ENCODE measurements at places on chromosomes 1 and 21.

DNA sequence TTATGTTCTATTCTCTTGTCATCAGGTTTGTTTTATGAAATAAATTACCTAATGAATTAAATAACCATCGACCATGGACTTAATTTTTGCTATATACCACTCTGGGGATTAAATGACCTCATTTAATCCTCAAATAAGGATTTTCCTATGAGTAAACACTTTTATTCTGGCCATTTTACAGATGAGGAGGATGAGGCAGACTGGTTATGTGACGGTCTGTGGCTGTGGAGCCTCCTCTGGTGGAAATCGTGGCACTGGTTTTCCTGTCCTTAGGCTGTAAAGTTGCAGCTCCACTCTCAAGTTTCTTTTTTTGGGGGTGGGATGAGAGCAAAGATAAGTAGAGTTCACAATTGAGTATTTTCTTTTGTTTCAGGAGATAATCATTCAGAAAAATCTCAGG lies 105.2 kb downstream of the XCL2 start:
- no peak for DNase-seq

DNA sequence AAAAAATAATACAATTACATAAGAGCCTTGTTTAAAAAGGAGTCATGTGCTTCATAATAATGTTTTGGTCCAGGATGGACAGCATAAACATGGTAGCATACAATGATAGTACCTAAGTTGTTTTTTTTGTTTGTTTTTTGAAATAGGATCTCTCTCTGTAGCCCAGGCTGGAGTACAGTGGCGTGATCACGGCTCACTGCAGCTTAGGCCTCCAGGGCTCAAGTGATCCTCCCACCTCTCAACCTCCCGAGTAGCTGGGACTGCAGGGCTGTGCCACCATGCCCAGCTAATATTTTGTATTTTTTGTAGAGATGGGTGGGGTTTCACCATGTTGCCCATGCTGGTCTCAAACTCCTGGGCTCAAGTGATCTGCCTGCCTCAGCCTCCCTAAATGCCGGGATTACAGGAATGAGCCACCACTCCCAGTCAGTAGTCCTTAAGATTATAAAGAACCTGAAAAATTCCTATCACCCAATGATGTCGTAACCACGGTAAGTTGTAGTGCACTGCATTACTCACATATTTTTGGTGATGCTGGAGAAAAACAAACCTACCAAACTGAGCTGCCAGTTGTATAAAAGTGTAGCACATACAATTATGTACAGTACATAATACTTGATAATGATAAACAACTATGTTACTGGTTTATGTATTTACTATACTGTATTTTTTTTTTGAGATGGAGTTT lies 22.4 kb upstream of the RCOR3 start:
- DNase-seq = no peak

GRCh38 chr1:167973832-167974231 lies 37.0 kb upstream of the MPC2 start:
- DNase-seq = no peak

DNA sequence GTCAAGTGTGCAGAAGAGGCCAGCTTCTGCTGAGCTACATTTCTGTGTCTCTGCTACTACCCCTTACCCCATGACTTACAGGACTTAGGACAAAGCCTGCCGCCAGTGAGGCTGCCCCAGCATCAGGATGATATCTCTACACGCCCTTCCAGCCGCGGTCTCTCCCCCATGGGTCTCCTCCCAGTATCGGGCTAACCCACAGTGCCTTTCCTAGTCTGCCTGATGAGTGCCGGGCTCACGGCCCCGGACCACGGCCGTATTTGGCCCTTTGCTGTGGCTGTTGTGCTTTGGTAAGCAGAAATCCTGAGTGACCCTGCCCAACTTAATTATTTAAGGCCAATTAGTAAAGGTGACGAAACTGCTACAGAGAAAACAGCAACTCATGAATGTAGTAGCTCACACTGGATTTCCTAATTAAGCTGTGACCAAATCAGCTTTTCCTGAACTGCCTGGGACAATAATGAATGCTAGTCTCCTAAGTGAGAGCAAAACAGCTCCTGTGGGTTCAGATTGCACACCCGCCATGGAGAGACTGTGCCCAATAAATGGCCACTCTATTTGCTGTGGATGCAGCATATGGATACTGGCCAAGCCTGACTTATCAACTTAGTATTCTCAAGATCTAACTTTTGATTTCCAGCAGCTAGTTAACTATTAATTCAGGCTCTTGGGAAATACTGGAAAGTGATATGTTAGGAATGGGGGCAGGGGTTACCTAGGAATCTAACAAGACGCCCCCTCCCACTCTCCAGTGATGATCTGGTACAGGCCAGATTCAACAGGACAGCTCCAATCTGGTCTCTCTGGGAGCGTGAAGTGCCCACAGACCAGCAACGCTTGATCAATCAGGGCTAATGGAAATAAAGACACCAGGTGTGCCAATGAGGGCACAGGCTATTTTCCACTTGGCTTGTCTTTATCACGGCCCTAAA lies 123.3 kb upstream of the IFFO2 start:
- no peak for DNase-seq

- DNase-seq = peak; percentile 56
These were observed 48.0 kb downstream of the TBCE start for GRCh38 chr1:235415008-235415904.

- DNase-seq = no peak
These were observed 3.3 kb upstream of the UTP11 start for GRCh38 chr1:38009088-38009840.

DNA sequence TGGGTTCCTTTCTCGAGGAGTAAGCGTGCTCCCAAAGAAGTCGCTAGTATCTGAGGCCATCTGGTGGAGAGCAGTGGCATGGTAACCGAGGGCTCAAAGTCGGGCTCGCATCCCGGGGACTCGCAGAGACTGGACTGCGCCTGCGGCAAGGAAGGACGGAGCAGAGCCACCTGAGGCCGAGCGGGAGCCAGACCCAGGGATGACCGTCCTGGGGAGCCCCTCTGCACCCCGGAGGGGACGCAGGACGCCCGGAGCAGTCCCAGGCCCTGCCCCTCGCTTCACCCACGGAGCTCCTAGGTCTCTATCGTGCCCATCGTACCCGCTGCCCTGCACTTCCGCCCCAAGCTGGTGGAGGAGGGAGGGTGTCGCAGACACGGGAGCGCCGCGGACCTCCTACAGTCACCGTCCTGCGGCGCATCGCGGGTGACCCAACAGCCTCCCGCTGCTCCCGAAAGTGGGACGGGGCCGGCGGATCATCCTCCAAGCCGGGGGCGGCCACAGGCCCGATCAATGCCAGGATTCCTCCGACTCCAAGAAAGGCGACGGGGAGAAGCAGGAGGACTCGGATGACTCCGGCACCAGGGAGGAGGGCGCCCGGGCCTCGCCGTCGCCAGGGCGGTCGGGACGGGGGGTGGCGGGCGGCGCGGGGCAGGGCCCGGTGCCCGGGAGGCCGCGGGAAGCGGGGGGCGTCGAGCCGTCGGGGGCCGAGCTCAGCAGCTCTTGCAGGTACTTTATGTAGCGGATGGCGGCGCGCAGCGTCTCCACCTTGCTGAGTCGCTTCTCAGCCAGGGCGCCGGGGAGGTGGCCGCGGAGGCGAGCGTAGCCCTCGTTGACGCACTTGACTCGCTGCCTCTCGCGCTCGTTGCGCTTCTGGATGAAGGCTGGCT lies 2.3 kb upstream of the CACNA1S start:
- peak; percentile 92 for DNase-seq

GRCh38 chr1:234871039-234871709 lies 257.5 kb downstream of the TOMM20 start:
- DNase-seq = no peak

DNA sequence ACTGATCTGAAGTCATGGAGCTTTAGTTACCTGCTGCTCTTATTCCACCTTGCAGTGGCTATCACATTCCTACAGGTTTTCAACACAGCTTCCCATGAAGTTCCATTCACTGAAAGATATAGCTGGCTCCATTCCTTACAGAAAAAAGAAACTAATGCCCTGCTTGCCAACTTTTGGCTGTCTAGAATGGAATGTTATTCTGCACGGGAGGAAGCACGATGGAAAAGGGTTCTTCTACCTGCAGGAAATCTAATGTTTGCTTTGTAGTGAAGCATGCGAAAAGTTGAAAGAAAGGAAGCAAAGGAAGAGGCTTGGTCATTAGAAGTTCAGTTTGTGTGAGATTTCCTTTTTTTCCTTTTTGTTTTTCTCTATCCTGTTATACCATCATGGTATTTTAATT lies 32.6 kb downstream of the GIPC2 start:
- DNase-seq = no peak

GRCh38 chr1:164510435-164510834 lies 48.5 kb upstream of the PBX1 start:
- DNase-seq = no peak

DNA sequence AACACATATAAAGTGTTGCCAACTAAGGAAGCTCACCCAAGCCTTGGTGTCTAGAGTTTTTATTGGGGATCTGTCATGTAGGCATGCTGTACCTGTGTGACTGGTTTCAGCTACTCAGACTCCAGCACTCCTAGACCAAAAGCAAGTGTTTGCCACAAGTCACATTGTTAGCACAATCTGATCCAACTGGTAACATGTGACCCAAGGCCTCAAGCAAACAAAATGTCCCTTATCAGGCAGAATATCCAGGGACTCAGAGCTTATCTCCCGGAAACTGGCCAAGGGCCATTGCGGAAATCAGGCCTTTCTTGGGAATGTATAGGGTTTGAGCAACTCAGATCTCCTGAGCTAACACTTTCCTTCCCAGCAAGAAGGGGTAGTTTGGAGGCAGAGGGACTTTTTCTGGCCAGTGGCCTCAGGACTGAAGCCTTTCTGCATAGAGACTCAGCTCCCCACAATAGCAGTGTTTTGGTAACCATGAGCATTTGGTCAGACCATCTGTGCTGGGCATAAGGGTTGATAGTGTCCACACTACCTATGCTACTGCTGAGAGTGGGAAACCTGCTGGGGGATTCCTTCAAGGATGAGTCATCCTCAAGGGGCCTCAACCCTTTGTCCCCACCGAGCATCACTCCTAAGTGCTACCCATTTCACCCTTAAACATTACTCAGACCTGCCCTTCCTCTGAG lies 29.6 kb downstream of the NHLH2 start:
- DNase-seq = no peak

DNA sequence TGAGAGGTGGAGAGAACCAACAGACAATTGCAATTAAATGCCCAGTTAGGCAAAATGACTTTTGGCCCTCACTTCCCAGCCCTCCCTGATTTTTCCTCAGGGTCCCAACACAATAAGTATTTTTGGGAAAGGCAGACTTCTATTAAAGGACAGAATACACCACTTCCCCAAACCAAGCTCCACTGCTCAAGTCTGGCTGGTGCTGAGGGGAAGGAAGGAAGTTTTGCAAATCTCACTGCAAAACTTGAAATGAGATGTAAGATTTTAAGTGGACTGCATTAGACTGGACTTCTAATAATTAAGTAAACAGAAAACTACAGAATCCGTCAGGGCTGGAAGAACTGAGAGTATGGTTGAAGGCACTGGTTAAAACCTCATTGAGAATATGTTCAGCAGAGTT lies 32.2 kb upstream of the CD1D start:
- DNase-seq = no peak

DNA sequence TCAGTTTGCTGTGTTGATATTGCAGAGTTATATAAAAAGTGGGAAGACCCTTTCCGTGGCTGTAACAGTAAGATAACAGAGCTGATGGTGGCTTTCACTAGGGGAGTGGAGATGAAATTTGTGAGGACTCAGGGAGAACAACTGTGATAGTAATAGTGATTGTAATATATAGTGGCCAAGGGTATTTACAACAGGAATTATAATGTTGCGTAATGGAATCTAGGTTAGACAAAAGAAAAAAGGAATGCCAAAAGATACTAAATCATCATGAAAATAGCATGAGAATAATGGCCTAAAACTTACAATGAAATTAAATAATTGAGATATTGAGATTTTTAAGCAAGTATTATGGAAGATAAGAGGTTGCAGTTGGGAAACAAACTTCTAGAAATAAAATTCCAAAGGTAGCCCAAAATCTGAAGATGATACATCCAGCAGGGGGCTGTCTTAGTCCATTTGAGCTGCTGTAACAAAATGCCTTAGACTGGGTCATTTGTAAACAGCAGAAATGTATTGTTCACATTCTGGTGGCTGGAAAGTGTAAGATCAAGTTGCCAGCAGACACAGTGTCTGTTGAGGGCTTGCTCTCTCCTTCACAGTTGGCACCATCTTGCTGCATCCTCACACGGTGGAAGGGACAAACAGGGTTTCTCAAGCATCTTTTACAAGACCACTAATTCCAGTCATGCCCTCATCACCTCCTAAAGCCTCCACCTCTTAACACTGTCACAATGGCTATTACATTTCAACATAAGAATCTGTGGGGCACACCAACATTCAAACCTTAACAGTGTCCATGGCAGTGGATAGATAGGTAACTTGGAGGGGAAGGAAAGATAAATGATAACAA lies 711.2 kb downstream of the MRPL39 start:
- DNase-seq = no peak

DNA sequence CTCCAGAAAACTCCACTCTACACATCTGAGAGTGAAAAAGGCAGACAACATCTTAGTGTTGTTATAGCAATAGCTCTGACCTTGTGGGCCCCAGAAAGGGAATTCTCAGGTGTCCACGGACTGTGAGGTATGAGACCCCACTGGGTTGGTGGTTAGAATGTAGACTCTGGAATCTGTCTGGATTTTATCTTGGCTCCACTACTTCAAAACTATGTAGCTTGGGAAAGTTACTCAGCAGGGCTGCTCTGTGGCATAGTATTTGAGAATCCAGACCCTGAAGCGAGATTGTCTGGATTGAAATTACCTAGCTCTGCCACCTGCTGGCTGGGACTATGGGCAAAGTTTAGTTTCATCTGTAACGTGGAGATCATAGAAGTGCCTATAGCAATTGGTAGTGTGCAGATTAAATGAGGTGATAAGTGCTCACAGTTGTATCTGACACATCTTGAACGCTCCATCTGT lies 25.8 kb downstream of the PRDM2 start:
- no peak for DNase-seq

All from NCI-H774 (cell line).